Stimulated activated memory B cell treated with anti-CD40 and anti-IgM and Interleukin-4, amounts not matched to agents 10 μg/mL and 1 μg/mL and 100 μg/mL, for 72 hours (primary cell): ENCODE measurements at places on chromosomes 13 and 19.
A peak's percentile ranks its signal among the peaks of the same experiment; 100 is the strongest.

DNA sequence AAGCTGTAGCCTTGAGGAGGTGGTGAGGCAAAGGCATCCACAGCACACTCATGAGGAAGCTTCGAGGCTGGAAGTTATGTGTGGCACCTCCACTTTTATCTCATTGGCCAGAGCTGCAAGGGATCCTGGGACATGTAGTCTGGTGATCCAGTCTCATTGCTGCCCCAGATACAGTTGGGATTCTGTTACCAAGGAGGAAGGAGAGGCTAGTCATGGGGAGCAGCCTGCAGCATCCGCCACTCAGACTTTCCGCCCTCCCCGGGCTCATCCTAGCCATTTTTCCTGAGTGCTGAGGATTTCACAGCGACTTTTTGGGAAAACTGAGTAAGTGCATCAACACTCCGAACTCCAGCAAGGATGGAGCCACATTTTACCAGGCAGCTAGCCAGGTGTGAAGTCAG is 74.4 kb downstream of the DPF1 start:
- ATAC-seq = no peak

GRCh38 chr19:56111601-56112312 is 9.3 kb downstream of the ZNF787 start:
- peak; percentile 95 for ATAC-seq

DNA sequence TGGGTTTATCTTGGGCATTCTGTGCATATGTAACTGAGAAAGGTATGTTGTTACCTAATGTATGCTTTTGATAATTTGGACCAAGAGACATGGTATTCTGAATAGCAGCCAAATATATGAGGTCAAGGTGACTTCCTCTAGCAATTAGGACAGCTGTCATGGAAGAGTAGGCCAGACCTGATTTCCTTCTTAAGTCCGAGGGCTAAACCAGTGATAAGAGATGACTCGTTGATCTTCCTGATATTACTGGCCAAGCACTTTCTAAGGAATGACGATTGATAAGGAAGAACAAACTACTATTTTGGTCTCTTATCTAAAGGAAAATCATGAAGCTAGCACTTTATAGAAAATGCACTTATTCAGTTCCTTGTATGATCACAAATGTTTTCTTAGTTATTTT is 42.7 kb downstream of the ARHGAP35 start:
- ATAC-seq = no peak

DNA sequence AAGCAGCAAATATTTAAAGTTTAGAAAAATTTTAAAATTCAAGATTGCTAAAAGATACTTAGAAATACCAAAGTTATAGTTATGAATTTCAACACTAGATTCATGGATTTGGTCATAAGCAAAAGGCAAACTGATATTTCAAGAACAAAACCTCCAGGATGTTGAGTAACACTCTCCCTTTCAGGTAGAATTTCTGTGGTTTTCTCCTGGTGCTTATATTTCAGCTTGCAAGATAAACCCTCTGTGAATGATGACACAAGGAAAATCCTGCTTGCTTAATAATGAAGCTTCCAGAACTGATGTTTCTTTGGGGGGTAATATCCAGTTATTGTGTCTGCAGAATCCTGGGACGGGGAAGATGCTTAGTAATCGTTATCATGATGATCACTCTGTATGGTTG is 320.3 kb upstream of the EDNRB start:
- ATAC-seq = no peak

GRCh38 chr13:43153436-43154090 is 130.2 kb downstream of the DNAJC15 start:
- ATAC-seq = no peak

- no peak for ATAC-seq
Observed at GRCh38 chr13:73449252-73449651, 390.4 kb downstream of the KLF5 start.

GRCh38 chr13:102718746-102719145 is 23.9 kb upstream of the METTL21C start:
- no peak for ATAC-seq

- ATAC-seq = no peak
Observed at GRCh38 chr13:104937881-104938280, 1597.6 kb downstream of the EFNB2 start.

- no peak for ATAC-seq
Observed at GRCh38 chr19:996051-996838, 4.0 kb upstream of the GRIN3B start.

DNA sequence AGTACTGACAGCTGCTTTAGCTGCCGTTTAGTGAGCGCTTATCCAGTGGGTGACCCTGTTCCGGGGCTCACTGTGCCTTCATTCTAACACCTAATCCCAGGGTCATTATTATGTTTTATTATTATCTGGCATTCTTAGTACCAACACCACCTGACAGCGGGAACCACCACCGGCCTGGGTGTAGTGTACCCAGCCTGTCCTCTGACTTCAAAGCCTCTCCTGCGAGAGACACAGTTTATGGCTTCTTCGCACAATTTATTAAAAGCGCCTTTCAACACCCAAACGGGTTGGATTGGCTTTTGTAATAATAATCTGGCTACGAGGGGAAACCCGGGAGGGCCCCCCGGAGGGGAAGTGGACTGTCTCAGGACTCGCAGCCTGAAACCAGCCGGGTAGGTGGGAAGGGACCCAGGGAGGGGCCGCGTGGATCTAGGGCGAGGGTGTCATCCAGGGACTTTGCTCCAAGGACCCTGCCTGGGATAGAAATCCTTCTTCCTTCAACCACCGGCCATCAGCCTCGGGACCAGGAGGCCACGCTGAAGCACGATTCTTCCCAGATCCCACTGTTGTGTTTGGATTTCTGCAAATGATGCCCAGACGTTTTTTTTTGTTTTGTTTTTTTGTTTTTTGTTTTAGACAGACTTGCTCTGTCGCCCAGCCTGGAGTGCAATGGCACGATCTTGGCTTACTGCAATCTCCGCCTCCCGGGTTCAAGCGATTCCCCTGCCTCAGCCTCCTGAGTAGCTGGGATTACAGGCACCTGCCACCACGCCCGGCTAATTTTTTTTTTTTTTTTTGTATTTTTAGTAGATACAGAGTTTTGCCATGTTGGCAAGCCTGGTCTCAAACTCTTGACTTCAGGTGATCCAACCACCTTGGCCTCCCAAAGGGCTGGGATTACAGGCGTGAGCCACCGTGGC is 1.6 kb upstream of the ZBTB7A start:
- no peak for ATAC-seq

DNA sequence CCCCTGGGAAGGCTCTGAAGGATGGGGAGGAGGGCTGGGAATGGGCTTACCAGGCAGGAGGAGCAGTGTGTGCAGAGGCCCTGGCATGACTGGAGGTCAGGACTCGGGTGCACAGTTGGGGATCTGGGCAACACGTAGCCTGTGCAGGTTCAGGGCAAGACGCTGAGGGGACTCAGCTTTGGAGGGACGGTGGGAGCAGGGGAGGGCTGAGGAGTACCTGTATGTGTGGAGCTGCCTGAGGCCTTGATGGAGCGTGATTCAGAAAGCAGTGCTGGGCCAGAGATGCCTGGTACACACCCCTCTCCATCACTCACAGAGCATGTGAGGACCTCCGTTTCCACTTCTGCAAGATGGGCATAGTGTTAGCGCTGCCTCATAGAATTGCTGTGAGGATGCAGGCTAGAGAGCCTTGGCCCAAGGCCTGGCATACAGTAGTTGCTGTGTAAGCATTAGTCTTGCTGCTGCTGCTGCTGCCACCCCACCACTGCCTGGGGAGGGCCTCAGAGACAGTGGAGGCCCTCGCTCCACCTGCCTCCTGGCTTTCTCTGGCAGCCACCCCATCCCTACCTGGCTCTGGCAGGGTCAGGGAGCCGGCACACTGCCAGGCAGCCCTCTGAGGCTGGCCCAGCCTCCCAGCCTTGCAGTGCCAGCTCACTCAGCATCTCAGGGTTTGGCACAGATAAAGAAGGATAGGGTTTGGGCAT is 2.4 kb downstream of the PAK4 start:
- no peak for ATAC-seq

- ATAC-seq = no peak
Observed at GRCh38 chr13:101512650-101513049, 60.2 kb downstream of the ITGBL1 start.

- ATAC-seq = no peak
Observed at GRCh38 chr19:10694706-10695307, 6.4 kb upstream of the QTRT1 start.

DNA sequence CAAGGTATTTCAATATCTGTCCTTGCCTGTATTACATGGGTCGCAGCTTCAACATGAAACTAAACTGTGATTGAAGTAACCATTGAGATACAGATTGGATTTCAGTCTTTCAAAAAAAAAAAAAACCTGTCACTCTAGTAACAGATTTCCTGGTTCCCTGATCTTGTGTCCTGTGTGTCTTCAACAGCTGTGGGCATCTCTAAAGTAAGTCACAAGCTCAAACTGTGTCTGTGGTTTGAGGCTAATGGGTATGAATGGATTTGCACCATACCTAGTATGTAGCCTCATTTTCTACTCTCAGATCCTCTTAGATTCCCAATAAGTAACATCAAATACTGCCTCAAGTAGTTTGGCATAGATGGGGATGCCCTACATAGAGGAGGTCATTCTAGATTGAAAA is 300.1 kb downstream of the COG6 start:
- ATAC-seq = peak; percentile 46

DNA sequence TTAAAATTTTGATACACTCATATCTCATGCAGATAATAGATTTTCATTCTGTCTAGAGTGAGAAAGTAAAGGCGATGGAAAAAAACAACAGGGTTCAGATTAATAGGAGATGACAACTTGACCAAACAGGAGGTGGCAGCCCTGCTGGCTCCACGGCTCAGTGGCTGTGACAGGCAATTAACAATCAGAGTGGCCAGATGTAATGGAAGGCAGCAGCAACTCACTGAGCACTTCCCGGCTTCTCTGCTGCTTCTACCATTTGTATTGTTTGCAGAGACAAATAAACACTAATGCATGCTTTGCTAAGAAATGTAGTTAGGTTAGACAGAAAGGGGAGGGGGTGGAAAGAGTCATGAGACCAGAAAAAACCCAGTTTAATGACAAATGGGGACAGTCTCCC is 473.0 kb upstream of the SLC10A2 start:
- no peak for ATAC-seq

DNA sequence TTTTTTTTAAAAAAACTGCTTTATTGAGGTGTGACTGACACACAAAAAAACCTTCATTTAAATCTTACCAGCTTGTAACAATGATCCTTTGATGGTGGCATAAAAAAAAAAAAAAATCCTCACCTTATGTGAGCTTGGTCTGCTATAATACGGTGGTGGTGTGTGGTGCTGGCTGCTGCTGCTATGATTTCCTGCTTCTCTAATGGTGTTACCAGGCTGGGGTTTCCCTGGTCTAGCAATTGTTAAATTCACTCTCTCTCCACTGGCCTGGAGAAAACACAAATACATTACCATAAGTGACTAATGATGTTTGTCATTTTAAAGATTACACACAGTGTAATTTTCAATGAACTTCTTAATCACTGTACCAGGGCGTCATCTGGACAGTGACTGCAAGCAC is 60.6 kb downstream of the LNX2 start:
- no peak for ATAC-seq

- no peak for ATAC-seq
Observed at GRCh38 chr19:46995492-46995891, 24.1 kb upstream of the NPAS1 start.

- ATAC-seq = no peak
Observed at GRCh38 chr13:25330541-25330940, 29.1 kb downstream of the NUP58 start.

GRCh38 chr19:793806-794205 is 3.4 kb upstream of the PTBP1 start:
- no peak for ATAC-seq

DNA sequence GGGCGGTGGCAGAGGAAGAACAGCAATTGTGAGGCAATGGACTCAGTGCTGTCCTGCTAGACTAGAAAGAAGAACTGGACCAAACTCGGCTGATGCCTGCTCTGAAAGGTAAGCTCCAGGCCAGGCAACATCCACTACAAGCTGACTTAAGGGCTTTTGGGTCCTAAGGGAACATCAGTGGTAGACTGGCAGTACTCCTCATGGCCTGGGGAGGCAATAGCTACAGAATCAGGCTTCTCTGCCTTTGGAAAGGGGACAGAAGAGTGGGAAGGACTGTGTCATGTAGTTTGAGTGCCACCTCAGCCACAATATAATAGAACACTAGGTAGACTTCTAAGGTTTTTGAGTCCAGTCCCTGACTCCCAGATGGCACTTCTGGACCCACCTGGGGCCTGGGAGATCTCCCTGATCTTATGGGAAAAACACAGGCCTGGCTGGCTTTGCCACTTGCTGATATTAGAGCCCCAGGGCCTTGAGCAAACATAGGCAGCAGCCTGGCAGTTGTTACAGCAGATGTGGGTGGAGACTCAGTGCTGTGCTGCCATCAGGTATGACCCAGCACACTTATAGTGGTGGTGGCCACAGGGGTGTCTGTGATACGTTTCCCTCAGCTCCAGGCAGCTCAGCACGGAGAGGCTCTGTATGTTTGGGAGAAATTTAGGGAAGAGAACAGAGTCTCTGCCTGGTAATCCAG is 9.2 kb upstream of the CLC start:
- no peak for ATAC-seq

GRCh38 chr19:49200238-49200862 is 42.8 kb downstream of the TRPM4 start:
- ATAC-seq = no peak

- ATAC-seq = no peak
Observed at GRCh38 chr19:21508198-21508597, 2.8 kb downstream of the ZNF429 start.

- ATAC-seq = no peak
Observed at GRCh38 chr19:11843722-11844121, 4.8 kb upstream of the ZNF439 start.

GRCh38 chr19:46728693-46729339 is 11.9 kb upstream of the PRKD2 start:
- ATAC-seq = peak; percentile 87

GRCh38 chr13:66513728-66514127 is 716.4 kb downstream of the PCDH9 start:
- no peak for ATAC-seq

GRCh38 chr19:10544242-10544752 is 593 bp downstream of the ATG4D start:
- ATAC-seq = peak; percentile 42

DNA sequence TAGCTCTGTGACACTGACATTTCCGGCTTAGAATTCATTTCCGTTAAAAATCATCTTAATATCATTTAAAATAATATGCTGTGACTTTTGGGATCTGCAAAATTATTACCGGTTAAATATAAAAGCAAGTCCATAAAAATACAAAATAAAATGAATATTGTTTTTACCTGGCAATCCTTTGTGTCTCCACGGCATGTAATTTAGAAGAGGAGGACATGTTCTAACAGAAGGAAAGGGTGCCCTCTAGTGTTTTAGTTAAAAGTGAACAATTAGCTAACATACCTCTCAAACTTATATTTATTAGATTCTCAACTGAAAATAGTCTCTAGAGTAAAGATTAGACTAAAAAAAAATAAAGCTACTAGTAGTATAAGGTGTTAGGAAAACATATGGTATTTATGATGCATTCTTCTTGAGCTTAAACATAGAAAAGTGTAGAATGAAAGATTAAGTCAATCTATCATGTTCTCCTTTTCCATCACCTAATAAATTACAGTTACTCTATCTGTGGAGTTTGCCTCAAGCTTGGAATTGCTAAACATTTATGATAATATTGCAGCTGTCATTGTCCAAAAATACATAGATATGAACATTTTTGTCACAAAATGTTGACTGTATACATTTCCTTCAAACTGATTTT is 676.7 kb upstream of the SPRY2 start:
- ATAC-seq = no peak
